HCEC 1CT (cell line): ENCODE measurements at places on chromosomes 7 and 10.

DNA sequence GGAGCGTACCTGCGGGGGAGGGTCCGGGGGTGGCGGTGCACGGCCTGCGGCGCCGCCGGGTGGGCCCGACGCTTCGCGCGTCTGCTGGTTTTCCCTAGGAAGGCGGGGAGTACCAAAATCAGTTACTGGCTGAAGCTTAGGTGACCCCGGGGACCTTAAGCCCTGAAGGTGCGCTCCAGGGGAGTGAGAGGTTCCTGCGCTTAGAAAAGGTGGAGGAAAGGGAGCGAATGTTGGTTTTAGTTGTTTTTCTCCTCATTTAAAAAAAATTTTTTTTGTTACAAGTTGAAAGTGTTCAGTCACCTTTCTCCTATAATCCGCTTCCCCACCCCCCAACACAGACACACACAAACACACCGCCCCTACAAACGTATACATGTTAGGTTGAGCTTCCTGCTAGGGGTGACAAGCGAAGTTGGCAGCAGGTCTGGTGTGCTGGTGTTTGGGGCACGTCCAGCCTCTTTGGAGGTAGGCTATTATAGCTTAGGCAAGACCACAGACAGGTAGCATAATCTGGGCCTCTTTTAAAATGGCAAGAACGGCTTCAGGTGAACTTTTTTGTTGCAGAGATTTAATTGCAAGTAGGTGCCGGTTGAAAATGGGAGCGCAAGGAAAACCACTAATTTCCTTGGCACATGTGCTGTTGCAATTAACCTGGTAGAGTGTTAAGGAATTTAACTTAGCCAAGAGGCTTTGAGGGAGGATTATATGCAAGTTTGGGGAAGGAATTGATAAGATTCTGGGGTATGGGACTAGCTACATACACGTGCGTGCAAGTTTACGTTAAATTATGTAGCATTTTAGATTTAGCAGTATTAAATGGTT lies 945 bp downstream of the ADD3 start:
- no peak for DNase-seq

DNA sequence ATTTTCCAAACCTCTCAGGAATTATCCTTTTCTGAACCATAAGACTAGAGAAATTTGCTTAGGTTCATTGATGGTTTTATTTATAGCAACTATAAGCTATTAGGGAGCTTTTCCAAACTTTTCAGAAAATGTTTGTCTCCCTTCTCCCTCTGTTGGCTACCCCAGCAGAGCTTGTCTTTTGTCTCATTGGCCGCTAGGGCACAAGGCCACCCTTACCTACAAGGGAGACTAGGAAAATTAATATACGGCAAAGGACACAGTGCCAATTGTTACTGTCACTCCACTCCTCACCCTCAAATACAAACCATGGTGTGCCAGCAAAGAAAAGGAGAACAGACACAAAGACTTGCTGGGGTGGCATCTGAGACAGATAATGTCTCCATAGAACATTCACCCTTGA lies 471.4 kb downstream of the XPNPEP1 start:
- no peak for DNase-seq

GRCh38 chr7:117072620-117073118 lies 119.4 kb downstream of the ST7 start:
- peak; percentile 8 for DNase-seq

DNA sequence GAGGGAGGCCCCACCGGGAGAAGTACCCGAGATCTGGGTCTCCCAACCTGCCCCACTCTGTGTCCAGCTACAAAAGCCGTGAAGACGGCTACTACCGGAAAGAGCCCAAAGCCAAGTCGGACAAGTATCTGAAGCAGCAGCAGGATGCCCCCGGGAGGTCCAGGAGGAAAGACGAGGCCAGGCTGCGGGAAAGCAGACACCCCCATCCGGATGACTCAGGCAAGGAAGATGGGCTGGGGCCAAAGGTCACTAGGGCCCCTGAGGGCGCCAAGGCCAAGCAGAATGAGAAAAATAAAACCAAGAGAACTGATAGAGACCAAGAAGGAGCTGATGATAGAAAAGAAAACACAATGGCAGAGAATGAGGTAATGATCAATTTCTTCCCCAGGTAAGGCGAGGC lies 59.1 kb upstream of the PDCD4 start:
- DNase-seq: no peak

GRCh38 chr7:151385626-151386300 lies 24.1 kb downstream of the WDR86 start:
- DNase-seq: no peak
